ENCODE measurements at places on chromosomes 7 and 10.

GRCh38 chr7:16850614-16851466 lies 30.9 kb downstream of the AGR3 start:
- DNase-seq, result no peak

DNA sequence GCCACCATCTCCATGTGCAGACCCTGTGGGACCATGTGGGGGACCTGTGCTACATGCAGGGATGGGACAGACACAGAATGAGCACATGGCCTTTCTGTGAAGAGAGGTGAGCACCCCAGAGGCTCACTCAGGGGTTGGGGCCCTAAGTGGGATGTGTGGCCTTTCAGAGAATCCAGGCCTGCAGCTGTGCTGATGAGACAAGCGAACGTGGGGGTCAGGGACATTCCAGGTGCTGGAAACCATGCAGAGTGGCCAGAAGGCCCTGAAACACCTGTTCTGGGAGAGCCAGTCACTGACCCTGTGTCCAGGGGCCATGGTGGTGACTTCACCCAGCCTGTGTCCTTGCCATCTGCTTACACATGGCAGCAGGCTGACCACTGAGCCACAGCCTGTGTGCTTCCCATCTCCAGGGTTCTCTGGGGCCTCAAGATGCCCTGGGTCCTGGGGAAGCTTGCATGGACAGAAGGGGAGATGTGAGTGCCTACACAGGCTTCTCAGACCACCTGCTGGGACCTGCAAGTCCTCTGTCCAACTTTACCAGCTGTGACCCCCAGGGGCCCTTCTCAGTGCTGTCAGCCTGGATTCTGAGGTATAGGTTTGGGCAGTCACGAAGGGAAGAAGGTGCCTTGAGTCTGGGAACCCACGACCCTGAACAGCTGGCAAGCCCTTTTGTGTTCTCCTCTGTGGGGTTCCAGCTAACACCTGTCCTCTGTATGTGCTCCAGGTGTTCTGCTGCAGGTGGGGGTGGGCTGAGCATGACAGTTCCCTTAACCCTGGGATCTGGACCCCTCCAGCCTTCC lies 17.6 kb downstream of the RAMP3 start:
- no peak for DNase-seq

GRCh38 chr10:4775808-4776207 lies 50.2 kb upstream of the AKR1E2 start:
- no peak for DNase-seq

DNA sequence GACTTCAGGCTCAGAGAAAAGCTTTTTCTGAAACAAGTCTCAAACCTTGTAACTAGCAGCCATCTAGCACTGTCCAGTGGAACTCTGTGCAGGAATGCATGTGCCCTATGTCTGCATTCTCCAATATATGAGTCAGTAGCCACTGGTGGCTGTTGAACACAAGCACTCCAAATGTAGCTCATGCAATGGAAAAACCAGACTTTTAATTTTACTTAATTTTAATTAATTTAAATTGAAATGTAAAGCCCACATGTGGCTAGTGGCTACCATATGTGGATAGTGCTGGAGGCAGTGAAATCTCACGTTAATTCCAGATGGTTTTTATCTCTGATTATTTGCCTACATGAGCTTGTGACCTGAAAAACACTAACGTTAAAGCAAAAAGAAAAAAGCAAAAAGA lies 225.1 kb downstream of the GATA3 start:
- no peak for DNase-seq

GRCh38 chr10:36048236-36048635 lies 406.1 kb upstream of the FZD8 start:
- DNase-seq, result no peak

GRCh38 chr10:97673736-97674525 lies 13.1 kb downstream of the AVPI1 start:
- DNase-seq, result no peak

- no peak for DNase-seq
These were observed 28.2 kb upstream of the BMS1 start for GRCh38 chr10:42754155-42755027.

- no peak for DNase-seq
These were observed 62.2 kb downstream of the NAMPT start for GRCh38 chr7:106222545-106222944.

DNA sequence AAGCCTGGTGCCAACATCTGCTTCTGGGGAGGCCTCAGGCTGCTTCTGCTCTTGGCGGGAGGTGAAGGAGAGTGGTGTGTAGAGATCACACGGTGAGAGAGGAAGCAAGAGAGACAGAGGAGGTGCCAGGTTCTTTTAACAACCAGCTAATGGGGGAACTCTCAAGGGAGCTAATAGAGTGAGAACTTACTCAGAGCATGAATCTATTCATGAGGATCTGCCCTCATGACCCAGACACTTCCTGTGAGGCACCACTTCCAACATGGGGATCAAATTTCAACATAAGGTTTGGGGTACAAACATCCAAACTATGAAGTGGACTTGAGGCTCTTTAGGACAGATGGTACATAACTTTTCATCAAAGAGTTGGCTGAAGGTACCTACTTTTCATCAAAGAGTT lies 5.1 kb upstream of the ZNF32 start:
- no peak for DNase-seq

Data from midbrain (tissue), 1 donor.